ENCODE measurements at places on chromosomes 3 and 15.

GRCh38 chr3:63724987-63725386 is 72.5 kb downstream of the SNTN start:
- no peak for DNase-seq

DNA sequence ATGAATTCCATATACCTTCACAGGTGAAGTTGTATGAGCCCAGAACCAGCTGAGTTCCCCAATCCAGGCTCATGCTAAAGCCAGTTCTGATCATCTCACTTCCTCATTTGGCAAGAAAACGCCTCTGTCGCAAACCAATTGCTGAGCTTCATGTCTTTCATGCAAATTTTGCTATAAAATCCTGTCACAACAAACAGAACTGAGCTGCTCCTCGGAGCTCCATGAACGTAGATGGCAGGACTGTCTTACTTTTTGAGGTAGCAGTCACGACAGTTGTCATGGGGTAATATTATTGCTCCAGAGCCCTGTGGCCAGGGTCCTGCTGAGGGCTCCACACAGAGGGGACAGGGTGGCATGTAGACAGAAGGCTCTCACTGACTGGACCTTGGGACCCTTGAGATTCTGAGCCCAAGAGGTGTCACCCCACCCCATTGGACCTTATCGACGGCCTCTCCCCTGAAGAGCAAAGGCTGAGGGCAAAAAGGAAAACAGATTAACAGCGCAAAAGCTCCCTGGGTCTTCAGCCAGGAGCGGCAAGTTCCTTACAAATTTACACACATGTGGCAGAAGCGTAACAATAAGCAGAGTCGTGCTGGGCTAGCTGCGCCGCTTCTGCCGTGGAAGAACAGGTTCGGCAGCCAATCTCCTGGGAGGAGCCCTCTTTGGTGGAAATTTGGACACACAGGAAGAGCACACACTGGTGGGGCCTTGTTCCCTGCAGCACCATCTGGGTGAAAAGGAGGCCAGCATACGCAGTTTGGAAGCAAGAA is 249.2 kb downstream of the OPA1 start:
- no peak for DNase-seq

GRCh38 chr3:41118461-41119390 is 80.6 kb upstream of the CTNNB1 start:
- DNase-seq: no peak

- DNase-seq: no peak
These were observed 17.7 kb upstream of the AADAC start for GRCh38 chr3:151796105-151796680.

DNA sequence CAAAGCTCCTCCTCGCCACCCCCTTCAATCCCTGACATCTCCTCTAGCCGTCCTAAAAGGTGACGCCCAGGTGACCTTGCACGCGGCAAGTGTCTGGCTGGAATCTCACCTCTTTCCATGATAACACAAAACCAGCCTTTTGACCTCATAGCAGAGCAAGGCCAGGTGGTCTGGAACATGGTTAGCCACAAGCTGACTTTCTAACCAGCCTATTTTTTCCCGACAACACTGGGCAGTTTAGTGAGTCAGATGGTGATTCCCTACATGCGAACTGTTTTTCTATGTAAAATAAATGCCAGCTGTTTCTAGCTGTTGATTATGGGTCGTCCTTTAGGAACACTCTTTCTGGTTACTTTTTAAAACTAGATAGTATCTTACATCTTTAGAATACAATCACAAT is 243.0 kb downstream of the CD47 start:
- no peak for DNase-seq

GRCh38 chr15:90049666-90050604 is 48.8 kb downstream of the ZNF710 start:
- no peak for DNase-seq

DNA sequence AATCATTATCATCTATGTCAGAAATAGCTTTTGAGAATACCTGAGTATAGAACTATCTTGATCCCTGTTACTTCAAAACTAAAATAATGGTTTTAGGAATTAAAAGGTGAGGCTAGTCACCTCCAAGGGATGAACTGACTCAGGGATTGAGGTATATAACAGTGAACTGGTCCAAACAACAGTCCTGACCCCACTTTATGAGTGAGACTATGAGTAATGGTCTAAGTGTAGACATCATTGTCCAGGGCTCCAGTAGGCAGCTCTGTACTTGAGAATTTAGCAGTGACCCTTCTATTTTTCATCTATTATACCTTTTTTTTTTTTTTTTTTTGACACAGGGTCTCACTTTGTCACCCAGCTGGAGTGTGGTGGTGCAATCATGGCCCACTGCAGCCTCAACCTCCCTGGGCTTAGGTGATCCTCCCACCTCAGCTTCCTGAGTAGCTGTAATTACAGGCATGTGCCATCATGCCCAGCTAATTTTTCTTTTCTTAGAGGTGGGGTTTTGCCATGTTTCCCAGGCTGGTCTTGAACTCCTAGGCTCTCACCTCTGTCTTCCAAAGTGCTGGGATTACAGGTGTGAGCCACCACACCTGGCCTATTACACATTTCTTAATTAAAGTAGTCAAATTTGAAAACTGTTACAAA is 36.3 kb downstream of the MLH1 start:
- DNase-seq: no peak

DNA sequence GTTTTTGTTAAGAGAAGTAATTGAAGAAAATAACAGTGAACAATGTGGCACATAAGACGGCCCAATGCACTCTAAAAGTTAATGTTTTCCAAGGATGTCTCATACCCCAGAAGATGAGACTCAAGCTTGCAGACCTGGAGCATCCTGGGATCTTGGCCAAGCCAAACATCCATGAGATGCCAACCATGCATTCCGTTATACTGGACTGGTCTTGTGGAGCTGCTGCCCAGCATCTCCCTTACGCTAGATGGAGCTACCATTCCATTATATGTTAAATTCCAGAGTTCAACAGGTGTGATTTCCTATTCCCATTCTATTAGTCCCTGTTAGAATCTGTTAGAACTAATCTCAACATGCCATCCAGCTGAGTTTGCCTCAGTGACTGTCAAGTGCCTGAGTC is 181.8 kb downstream of the PDCD6IP start:
- DNase-seq: no peak

- DNase-seq: no peak
These were observed 310.6 kb upstream of the ATP11B start for GRCh38 chr3:182482705-182483104.

- DNase-seq: no peak
These were observed 1463.7 kb downstream of the OTOL1 start for GRCh38 chr3:162960269-162960668.

DNA sequence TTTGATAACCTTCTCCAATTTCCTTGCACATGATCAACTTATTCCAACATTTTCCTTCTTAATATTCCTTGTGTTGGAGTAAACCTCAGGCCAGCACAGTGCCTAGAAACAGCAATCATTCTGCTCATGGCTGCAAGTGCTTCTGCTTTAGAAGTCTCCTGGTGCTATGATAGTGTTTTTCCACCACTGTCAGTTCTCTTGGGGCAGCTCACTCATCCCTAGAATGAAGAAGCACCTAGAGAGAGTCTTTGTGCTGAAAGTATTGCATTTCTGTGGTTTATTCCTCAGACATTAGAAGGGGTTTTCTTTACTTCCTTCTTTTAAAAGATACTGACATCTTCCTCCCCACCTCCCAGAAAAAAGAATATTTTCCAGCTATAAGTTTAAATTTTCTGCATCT is 183.5 kb downstream of the RYR3 start:
- DNase-seq: no peak

Measured in left renal pelvis (tissue), 4 donors.